ENCODE measurements at places on chromosomes 12 and 14.

DNA sequence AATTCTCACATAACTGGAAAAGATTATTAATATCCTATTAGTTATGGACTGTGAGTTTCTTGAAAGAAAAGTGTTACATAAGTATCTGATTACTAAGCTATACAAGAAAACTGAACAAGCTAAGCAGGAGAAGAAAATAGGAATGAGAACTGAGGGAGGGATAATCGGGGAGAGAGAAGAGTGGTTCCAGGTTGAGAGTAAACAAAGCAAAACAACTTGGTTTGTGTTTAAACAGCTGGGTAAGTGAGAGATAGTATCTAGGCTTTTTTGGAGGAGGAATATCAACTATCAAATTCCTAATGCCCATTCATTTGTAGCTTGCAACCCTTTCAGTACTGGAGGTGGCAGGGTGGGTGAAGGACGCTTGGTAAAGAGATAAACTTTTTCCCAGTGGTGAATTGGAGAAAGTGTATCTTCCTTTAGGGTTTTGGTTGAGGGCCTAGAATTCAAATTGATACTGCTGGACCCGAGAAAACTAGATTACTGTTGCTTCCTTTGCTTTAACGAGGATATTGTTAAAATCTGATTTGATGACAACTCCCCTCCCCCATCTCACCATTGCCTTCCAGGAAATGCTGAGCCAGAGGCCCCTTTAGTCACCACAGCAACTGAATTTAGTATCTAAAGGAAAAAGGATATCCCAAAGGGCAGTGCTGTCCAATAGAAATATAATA is 2.0 kb upstream of the SLC2A3 start:
- no peak for DNase-seq

DNA sequence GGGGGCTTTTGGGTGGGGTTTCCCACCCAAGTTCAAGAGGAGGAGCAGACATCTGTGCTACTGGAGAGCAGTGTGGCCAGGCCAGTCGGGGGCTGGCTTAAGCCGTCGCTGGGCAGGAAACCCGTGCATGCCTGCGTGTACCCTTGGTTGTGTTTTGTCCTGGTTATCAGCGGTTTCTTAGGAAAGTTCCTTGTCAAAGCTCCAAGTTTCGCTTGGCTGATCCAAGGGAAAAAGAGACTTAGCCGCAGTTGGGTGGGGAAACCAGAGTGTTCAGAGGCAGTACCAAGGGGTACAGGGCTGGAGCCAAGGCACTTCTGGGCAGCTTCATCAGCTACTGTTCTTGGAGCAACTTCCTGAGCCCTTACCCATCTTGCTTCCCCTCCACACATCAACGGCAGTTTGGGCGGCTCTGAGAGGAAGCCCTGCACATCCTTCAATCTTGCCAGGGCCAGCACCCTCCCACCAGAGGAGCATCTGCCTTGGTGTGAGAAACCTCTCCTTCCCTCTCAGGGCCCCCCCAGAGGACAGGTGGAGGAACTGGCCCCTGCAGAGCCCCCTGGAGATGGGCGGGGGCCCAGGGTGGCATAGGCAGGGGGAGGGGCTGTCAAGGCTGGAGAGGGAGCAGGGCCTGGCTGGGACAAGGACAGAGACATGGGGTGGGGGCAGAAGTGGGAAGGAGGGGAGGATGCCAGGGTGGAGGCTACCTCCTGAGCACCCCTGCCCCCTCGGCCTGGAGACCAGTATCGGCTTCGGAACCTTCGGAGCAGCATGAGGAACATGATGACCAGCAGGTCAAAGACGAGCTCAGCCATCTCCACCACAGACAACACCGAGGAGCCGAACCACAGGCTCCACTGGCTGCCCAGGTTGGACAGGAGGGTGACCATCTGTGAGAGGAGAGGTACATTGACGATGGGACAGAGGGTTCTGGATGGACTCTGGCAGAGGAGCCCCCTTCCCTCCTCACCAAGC is 5.8 kb upstream of the TNFRSF1A start:
- no peak for DNase-seq

DNA sequence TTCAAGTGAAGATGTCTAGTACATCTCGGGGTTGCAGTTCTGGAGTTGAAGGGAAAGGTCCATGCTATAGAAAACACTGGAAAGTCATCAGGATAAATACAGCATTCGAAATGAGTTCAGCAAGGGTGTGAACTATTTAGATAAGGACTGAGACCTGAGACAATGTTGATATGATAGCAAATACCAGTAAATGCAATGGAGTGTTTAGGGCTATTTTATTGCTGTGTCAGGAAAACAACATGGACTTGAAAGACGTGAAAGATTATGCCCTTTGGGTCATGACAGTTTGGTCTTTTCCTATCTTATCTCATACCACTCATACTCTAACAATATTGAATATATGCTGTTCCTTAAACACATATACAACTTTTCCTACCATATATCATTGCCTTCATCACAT is 1776.2 kb upstream of the SEL1L start:
- DNase-seq = no peak

DNA sequence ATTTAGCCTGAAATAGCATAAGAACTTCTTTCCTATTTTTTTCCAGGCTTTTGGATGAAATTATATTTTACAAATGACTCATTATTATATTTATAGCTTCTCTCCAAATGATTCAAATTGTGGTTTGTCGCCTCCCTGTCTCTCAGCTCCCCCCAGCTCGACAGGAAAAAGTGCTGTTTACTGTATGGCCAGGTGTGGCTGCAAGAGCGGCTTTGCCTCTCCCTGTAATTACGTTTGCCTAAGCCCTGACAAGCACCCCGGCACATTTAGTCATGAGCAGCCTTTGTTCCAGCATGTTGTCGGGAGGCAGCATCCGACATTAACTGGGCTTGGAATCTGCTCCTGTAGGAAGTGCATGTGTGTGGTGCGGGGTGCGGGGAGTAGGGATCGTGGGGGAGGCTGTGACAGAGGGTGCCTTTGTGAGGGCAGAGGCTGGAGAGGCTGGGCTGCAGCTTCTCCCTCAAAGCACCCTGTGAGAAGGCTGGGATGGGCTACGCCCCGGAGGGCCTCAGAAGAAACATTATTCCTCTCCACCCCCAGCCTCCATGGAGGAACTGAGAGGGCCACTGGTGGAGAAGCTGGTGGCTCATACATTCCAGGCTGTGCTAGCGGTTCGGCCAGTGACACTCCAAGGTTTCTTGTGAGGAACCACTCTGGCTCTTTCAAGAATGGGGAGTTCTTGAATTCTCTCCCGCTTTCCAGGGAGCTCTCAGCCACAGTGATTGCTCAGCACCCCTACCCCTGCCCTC is 42.1 kb upstream of the CTDSP2 start:
- peak; percentile 55 for DNase-seq

DNA sequence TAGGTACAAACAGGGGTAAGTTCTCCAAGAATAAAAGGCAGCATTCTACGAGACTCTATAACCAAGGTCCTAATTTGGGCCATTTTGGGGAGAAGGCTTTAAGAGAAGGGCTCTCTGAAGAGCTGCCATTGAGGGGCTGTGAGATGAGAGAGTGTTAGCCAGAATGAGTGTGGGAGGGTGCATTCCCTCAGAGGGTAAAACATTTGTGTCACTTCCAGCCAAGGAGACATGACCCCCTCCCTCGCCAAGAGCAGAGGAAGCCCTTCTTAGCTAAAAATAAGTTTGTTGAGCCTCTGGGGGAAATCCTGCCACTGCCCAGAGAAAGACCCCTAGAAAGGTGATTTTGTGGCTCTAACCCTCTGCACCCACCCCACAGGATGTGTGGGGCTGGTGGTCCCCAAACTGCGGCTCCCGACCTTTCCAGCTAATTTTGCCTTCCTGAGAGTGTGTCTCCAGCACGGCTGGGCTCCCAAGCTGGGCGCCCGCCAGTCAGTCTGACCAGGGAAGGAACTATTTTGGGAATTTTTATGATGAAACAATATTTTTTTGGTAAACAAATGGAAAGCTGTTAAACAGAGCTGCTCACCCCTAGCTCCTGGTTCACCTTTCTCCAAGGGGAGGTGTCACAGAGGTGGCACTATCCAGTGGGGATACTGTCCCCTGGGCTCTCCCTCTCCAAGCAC is 65.9 kb upstream of the JDP2 start:
- no peak for DNase-seq

DNA sequence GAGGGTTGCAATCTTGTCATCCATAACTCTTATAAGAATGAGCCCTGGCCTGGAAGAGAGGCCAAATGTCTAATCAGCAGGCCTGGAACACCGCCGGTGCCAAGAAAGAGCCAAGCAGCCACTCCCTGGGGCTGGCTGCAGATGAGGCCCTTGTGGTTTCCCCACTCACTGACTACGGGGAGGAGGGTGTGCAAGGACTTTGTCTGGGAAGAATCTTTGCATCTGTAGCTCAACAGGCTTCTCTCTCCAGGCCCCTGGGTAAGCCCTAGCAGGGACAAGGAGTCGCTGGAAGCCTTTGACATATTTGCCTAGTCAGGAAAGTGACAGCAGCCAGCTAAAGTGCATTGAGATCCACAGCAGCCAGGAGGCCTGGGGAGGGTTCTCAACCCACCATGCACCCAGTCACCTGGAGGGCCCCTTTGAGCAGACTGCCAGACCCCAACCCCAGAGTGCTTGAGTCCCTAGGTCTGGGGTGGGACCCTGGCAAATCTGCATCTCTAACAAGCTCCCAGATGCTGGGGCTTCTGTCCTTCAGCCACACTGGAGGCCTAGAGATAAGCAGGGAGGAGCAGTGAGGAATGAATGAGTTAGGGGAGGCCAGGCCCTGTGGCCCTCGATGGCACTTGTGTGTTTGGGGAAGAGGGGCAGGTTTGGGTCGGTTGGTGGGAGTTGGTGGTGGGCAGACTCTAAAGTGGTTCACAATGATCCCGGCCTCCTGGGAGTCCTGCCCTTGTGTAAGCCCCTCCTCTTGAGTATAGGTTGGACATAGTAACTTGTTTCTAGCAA is 13.9 kb upstream of the LRTM2 start:
- no peak for DNase-seq

- no peak for DNase-seq
Measured at GRCh38 chr14:104547998-104548700, 31.4 kb upstream of the C14orf180 start.

- no peak for DNase-seq
Measured at GRCh38 chr14:64998455-64998931, 11.8 kb downstream of the FNTB start.

- DNase-seq = no peak
Measured at GRCh38 chr14:100880271-100881101, 23.0 kb downstream of the RTL1 start.

- peak; percentile 6 for DNase-seq
Measured at GRCh38 chr14:37197421-37198272, at the start of gene MIPOL1. TSS of gene MIPOL1 (plus strand) at chr14:37197937. CDS start at chr14:37247889, 49,952 bp downstream.

GRCh38 chr14:62253171-62253570 is 491.0 kb downstream of the SNAPC1 start:
- no peak for DNase-seq

- no peak for DNase-seq
Measured at GRCh38 chr12:104748790-104749189, 209.3 kb downstream of the SLC41A2 start.

DNA sequence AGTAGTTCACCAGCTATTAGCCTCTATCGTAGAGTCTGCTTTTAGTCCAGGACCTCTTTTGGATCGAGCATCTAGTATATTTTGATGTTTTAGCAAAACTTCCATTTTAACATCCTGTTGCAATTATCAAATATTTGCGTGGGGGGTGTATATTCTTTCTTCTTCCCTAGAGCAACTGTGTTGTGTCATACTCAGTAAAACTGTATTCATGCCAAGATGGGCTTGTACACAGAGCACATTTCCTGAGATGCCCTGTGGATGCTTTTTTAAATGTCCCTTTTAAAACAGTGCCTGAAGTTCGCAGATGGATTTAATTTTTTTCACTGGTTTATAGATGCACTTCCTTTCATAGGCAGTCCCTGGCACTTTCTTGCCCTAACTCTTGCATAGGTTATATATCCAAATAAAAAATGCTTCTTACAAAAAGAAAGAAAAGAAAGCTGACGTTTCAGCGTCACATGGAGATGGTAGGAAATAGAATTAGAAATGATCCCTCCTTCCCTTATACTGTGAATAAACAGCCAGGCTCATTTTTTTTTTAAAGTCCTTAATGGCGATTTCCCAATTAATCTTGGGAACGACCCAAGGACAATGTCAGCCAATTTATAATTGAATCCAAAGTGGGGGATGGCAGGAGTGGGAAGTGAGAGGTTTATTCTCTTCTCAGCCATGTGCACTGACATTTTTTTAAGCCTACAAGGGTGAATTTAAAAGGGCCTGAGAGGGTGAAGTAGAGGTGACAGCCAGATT is 247.0 kb downstream of the SLC41A2 start:
- no peak for DNase-seq

- DNase-seq = no peak
Measured at GRCh38 chr12:116604951-116605641, 45.9 kb downstream of the MAP1LC3B2 start.

DNA sequence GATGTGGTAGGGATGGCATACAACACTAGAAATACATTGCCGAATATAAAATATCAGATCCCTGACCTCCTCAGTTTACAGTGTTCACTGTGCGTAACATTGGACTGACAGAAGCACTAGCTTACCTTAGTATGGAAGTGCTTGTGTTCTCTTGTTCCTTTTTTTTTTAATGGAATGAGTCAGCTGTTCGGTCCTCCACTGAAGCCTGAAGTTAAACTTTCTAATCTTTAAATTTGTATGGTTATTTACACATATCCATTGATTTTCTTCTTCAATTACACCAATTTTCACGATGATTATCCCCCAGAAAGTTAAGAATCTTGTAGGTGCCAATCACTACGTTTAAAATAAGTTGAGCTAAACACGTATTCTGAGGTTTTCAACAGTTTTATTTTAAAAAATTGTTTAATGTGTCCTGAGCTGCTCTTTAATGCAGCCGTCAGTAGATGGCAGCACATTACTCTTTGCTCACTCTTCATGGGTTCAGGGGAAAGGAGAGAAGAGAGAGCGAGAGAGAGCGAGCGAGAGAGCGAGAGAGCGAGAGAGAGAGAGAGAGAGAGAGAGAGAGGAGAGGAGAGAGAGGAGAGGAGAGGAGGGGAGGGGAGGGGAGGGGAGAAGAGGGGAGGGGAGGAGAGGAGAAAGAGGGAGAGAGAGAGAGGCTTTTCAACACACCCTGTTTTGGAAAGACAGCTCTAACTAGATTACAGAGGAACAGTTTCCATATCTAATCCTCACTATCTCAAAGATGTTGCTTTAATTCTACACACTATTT is 134.7 kb upstream of the SCAF11 start:
- DNase-seq = peak; percentile 71

- no peak for DNase-seq
Measured at GRCh38 chr14:68564826-68565759, 227.8 kb downstream of the ZFP36L1 start.

GRCh38 chr12:51938726-51939125 is 12.8 kb upstream of the ACVR1B start:
- no peak for DNase-seq

GRCh38 chr12:121427556-121428050 is 27.7 kb downstream of the RNF34 start:
- no peak for DNase-seq

GRCh38 chr14:97329701-97330100 is 532.5 kb downstream of the VRK1 start:
- DNase-seq = no peak
